ENCODE measurements at places on chromosomes 6 and 20.

GRCh38 chr20:62320581-62321354 lies 18.0 kb downstream of the ADRM1 start:
- peak; percentile 21 for DNase-seq

GRCh38 chr6:149217466-149217888 lies 100.0 kb upstream of the TAB2 start:
- no peak for DNase-seq

DNA sequence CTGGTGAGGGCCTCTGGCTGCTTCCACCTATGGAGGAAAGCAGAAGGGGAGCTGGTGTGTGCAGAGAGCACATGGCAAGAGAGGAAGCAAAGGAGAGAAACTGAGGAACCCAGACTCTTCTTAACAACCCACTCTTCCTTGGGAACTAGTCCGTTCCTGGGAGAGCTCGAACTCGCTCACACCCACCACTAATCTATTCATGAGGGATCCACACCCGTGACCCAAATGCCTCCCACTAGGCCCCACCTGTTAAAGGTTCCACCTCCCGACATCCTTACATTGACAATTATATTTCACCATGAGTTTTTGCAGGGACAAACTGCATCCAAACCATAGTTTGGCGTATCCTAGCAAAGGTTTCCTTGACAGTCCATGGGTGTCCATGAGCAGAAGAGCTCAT lies 123.2 kb downstream of the TBC1D7 start:
- DNase-seq, result no peak

DNA sequence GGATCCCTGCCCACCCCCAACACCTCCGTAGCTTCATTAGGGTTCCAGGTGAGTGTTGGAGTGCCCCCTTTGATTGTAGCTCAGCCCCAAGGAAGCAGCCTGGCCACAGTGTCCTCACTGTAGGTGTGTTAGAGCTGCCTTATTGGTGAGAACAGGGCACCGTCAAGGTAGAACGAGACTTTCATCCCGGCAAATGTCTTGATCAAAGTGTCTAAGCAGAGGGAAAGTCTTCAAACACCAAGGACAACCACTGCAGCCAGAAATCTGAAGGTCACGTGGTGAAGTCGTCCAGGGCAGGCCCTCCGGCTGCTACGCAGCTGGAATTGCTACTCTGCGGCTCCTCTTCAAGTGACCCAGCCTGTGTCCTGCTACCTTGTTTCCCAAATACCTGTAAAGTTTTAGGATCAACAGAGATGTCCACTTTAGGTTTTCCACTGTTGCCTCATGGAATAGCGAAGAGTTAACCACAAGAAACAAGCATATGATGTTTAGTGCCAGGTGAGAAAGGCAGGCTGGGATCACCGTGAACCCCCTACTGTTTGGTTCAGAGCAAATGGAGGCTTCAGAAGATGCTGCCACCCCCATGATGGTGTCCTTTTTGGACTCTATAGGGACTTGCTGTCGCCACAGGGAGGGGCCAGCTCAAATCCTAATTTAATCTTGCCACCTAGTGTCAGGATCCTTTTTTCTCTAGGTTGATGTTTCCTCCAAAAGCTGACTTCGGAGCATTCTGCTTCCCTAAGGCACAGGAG lies 1.7 kb upstream of the DLL1 start:
- no peak for DNase-seq

DNA sequence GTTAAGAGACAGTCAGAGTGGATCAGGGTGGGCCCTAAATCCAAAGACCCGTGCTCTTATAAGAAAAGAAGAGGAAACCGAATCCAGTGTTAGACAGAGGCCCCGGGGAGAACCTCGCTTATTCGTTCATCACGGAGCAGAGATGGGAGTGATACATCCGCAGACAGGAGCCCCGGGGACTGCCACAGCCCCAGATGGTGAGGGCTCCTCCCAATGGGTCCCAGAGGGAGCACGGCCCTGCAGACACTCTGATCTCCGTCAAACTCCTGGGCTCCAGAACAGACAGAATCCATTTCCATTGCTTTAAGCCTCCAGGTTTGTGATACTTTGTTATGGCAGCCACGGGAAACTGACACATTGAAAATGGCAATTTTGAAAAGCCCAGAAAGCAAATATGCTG lies 47.0 kb downstream of the CDH4 start:
- DNase-seq, result no peak

- DNase-seq, result no peak
These were observed 91.0 kb downstream of the PPP1R14C start for GRCh38 chr6:150233843-150234269.

DNA sequence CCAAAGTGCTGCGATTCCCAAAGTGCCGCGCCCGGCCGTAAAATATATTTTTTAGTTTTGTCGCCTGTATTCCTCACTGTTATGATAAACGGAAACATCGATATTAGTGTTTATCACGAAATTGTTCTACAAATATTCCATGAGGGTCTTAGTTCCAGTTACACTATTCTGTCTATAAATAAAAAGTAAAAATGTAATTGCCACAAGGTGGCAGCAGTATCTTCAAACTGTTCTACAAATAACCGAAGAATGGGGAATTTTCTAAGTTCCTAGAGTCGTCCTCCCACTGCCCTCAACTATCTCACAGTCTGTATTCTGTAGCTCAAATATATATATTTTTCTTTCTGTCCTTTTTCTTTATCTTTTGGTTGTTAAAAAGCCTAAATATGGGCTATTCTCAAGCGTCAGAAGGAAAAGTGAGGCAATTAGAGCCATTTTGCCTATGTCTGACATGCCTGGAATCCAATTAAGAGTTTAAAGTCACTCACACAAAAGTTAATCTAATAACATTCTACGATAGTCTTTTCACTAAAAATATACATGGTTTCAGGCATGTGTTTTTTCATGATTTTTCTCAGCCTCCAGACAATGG lies 14.2 kb upstream of the FAM162B start:
- DNase-seq, result no peak

DNA sequence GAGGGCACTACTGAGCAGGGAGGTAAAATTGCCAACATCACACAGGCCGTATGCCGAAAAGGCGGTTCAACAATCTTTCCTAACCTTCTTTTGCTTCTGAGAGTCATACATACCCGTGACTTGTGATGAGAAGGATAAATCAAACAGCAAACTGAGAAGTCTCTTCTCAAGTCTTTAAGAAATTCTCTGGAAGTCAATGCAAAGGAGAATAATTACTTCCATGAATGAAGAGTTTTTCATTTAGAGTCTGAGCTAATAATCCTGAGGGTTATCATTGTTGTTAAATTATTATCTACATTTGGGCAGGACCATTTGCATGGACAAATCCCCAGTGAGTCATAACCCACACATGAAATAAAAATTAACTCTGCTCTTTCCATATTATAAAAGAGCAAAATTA lies 22.4 kb upstream of the ILRUN start:
- DNase-seq, result no peak

GRCh38 chr6:85130743-85131142 lies 319.1 kb upstream of the NT5E start:
- no peak for DNase-seq

DNA sequence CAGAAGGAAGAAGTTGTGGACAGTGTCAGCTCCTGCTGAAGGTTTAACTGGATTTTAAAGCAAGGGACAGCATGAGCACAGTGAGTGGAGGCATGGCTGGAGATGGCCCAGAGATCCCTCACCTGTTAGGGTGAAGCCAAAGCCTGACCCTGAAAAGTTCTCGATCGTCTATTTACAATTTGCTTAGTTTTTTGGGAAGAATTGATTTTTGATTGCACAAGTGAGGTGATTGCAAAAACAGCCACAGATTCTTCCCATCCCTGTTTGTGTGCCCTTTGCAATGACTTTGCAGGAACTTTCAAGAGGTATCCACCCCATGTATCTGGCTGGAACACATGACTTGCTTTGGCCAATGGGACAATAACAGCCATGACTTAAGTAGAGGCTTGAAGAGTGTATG lies 170.1 kb downstream of the TFAP2C start:
- no peak for DNase-seq

GRCh38 chr6:20907486-20908071 lies 373.3 kb downstream of the CDKAL1 start:
- DNase-seq, result no peak

DNA sequence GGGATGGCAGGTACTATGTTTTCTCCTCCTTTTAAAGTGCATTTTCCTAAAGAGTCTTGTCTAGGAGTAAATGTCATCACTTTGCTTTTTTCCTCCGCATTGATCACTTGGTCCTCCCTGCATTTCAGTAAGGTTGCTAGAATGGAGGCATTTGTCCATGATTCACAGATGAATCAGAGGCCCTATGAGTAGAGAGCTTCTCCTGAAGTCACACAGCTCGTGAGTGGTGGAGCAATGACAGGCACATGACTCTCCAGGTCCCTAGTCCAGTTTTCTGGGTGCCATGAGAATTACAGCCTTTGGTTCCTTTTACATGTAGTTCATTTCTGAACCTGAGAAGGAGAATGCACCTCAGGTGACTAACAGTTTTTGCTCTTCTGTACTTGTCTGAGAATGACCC lies 50.5 kb downstream of the HLA-A start:
- no peak for DNase-seq

- DNase-seq, result no peak
These were observed 7.2 kb upstream of the ATXN1 start for GRCh38 chr6:16768477-16768830.

- no peak for DNase-seq
These were observed 257.3 kb upstream of the SGK1 start for GRCh38 chr6:134575221-134575620.

DNA sequence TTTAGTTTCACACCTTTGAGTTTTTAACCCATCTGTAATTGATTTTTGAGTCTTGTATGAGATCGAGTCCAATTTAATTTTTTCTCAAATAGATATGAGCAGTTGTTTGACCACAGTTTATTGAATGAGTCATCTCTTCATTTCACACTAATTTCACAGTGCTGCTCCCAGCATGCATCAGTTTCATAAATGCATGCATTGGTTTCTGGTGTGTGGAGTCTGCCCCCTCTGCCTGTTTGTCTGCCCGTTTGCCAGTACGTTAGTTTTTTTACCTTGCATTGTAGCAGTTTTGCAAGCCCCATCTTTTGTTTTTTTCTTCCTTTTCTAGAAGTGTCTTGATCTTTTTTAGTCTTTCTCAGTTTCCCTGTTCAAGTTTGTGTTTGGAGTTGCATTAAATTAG lies 11.9 kb downstream of the SLX4IP start:
- DNase-seq, result peak; percentile 48

DNA sequence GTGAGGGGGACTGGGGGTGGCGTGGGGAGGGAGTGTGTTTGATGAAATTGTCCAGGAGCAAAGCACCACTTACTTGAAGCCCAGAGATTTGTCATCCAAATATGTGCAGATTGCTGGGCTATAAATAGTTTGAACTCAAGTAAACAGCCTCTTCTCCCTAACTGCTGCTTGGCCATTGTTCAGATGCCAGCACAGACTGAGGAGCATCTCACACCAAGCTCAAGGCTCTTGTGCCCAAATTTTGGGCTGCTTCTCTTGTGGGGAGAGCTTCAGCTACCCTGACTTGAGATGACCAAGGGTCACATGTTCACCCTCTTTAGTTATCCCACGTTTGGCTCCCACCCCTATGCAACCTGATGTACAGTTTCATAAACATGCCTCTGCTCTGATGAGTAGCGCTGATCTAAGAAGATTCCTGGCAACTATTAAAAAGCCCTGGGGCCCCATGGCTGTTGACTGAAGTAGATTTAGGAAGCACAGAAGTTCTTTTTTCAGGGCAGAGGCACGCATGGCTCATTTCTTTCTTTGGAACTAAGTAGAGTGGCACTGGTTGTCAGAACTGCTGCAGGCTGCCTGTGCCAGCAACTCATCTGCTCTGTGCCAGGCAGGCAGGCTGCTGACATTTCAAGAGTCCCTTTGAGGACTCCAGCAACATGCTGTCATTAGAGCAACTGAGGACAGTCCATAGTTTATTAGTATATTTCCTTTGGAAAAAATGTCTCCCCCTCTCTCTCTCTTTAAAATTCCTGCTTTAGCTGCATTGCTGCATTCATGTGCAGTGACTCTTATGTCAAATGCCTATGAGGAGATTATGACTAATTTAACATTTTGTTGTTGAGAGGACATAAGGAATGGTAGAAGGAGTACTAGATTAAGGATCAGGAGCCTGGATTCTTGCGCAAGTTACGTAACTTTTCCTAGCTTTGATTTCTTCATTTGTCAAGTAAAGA lies 9.6 kb upstream of the PKIG start:
- no peak for DNase-seq

DNA sequence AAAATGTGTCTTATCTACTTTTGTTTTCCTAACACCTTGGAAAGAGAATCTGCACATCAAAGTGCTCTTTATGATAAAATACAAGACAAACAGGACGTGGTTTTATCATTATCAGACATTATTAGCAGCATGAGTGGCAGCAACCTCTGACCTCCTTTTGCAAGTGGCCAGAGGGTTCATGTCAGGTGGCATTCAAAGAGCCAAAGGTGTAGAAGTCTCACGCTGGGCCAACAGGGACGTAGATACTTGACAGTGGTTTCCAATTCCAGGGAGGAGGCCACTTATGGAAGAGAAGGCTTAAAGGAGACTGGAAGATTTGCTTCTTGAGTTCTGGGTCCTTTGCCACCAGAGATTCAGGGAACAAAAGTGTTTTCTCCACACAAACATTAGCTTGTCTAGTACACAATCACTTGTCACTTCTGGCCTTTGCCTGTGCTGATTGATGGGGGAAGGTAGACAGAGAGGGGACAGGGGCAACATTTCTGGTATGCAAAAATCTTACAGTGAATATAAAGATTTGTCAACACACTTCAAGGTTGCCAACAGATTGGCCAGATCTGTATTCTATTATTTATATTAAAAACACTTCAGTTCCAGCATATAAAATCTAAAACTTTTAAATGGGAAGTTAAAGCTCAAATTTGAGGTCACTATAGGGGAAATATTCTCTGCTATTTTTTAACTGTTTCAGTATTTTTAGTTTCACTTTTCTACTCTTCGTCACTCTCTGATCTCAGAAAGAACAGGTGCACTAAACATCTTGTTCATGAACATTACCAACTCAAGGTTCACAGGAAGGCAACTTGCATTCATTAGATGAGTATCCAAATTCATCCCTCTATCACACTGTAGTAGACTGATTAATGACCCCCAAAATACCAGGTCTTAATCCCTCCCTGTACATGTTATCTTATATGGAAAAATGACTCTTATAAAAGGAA lies 52.1 kb upstream of the FBXO30 start:
- DNase-seq, result no peak

DNA sequence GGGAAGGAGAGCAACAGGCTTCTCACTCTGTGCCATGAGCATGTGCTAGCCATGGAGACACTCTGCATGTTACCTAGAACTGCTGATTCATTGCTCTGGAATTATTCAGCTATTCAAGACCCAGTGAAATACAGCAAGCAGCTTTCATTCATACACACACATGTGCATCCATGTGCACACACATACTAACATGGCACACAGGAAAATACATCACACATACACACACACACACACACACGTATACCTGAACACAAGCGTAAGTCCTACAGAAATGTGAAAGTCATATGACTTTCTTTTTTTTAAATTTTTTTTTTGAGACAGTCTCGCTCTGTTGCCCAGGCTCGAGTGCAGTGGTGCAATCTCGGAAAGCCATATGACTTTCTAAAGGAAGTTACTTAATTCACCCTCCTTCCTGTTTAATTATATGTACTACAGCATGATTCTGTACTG lies 108.2 kb upstream of the NFATC2 start:
- no peak for DNase-seq

DNA sequence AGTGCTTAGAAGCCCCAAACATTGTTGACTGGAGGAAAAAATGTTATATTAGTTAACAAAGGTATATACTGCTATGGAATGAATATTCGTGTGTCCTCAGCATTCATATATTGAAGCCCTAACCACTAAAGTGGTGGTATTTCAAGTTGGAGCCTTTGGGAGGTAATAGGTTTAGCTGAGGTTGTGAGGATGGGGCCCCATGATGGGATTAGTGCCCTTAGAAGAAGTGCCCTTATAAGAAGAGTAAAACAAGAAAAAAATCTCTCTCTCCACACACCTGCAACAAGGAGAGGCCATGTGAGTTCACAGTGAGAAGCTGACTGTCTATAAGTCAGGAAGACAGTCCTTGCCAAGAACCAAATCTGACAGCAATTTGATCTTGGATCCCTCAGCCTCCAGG lies 761.7 kb upstream of the FLRT3 start:
- DNase-seq, result no peak
